Caki2 (cell line): ENCODE measurements at places on chromosomes 3 and 15.
A peak's percentile ranks its signal among the peaks of the same experiment; 100 is the strongest.

DNA sequence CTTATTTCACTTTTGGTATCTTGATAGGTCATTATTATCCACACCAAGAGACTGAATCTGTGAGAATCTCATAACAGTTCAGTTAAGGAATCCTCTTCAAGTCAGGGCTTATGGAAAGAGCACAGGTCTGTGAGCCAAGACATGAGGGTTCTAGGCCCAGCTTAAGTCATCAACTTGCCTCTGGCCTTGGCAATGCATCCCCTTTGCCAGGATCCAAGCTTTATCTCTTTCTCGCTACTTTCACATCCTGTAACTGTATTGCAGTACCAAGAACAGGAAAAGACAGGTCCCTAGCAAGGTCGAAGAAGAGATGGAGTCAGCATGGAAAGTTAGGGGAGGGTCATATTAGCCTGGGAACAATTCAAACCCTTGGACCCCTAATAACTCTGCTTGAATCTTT, 13.5 kb upstream of the APOD start:
- no peak for DNase-seq

DNA sequence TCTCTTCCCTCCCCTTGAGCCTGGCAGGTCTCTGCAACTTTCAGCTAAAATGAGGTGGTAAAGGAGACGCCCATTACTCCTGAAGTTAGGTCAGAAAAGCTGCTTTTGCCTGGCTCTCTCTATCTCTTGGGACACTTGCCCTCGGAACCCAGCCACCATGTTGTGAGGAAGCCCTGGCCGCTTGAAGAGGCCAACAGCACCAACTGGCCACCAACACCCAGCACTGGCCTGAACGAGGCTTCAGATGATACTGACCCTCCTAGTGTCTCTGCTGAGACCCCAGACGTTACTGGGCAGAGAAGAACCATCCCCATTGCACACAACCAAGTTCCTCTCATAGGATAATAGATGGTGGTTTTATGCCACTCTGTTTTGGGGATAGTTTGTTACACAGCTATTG, 49.5 kb upstream of the PCSK6 start:
- DNase-seq, result no peak

- DNase-seq, result peak; percentile 14
Measured at GRCh38 chr15:55526559-55527036, 18.6 kb upstream of the DNAAF4 start.

DNA sequence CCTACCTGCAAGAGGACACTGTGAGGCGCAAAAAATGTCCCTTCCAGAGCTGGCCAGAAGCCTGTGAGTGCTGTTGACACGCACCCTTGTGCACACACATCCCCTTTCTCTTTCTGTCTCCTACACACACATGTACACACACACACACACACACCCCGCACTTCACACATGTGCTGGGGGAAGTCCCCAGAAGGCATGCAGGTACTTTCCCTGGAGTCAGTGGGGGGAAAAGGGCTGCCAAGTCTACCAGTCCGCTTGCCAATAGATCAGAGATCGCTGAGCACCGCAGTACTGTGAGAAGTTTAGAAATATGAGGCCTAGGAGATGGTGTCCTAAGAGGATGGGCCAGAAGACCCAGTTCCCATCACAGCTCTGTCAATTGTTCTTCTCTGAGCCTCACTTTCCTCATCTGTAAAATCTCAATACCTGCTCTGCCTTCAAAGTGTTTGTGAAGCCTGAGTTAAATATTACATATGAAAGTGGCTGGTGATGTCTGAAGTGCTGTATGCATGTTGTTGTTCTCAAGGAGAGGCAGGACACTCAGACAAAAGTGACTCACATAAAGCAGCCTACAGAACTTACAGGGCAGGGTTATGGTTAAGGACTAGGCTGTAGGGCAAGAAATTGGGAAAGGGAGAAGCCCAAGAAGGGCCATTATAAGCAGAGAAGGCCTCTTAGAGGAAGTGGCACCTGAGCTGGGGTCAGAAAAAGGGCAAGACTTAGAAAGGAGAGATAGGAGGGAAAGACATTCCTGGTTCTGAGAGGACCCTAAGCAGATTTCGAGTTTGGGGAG, 6.8 kb downstream of the IL17RE start:
- no peak for DNase-seq

DNA sequence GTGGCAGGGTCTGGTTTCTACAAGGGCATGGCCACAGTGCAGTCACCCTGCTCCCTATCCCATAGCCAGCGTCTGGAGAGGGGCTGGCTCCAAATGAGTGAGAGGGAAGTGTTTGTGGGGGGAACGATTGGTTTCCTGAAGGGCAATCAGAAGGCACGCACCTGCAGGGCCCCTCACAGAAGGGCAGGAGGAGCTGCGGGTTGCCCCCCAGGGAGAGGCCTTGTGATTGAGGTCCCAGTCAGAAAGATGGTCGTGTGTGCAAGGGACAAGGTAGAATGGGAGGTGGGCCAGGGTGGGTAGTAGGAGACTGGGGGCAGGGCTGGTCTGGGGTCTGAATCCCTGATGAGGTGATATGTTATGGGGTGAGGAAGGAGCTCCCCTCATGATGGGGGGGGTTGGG, 35.8 kb downstream of the LIMD1 start:
- DNase-seq, result no peak

DNA sequence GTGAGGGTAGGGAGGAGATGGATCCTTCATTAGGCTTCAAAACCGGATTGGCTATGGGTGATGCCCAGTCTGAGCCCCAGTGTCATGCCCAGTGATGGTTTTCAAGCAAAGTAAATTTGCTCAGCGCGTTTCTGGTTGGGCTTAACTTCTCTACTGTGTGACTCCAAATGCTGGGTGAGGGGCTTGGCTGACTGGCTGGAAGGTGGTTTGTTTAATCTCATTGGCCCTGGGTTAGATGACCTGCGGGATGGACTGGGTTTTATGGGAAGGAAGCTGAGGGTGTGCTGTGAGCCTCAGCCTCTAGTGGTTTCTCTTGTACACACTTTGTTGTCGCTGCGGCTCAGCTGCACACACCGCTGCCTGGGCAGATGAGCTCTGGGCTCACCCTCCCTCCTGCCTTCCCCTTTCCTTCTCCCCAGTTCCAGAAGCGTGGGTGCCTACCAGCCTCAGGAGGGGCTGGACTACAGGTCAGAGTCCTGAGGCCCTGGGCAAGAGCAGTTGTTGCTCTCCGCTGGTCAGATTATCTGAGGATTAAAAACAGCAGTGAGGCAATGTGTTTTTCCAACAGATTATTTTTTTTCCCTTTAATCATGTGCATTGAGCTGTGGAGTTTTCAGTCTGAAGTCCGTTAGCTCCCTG, 18.6 kb downstream of the PDIA5 start:
- DNase-seq, result peak; percentile 22
